Epithelial cell of umbilical artery (primary cell): ENCODE measurements at places on chromosomes 3 and 15. TPM values are rescaled to one million over a fixed set of nuclear protein-coding genes. Genes with fewer than 3 reads are reported as not detected.

RGMA gene
- not detected in 2 replicates for total RNA-seq

TUSC7 gene
- total RNA-seq = under 0.01 TPM in 1 of 2 replicates, not detected in the other

CD200R1 gene
- total RNA-seq = not detected in 2 replicates

AAGAB gene
- 57.5 and 67.3 TPM in 2 replicates for total RNA-seq

TIGIT gene
- not detected in 2 replicates for total RNA-seq
